ENCODE measurements at places on chromosomes 2 and 18.

GRCh38 chr2:113791697-113792590 is 35.5 kb upstream of the SLC35F5 start:
- no peak for DNase-seq

DNA sequence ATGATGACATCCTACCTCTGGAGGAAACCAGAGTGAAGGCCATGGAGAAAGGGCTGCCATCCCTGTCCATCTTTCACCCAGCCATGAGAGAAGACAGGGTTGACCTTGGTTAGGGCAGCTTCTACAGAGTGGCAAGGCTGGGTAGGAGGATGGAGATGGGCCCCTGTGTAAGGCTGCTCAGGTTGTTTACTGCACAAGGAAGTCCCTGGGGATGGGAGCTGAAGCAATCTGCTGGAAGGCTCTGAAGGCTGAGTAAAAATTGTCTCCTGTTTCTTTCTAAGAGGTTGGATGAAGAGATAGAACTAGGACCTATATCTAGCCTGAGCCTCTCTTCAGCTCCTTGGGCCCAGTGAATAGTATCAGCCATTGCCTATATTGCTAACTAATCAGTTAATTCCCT is 14.4 kb downstream of the ELMOD3 start:
- no peak for DNase-seq

GRCh38 chr18:59323931-59324622 is 5.6 kb upstream of the CPLX4 start:
- peak; percentile 60 for DNase-seq

DNA sequence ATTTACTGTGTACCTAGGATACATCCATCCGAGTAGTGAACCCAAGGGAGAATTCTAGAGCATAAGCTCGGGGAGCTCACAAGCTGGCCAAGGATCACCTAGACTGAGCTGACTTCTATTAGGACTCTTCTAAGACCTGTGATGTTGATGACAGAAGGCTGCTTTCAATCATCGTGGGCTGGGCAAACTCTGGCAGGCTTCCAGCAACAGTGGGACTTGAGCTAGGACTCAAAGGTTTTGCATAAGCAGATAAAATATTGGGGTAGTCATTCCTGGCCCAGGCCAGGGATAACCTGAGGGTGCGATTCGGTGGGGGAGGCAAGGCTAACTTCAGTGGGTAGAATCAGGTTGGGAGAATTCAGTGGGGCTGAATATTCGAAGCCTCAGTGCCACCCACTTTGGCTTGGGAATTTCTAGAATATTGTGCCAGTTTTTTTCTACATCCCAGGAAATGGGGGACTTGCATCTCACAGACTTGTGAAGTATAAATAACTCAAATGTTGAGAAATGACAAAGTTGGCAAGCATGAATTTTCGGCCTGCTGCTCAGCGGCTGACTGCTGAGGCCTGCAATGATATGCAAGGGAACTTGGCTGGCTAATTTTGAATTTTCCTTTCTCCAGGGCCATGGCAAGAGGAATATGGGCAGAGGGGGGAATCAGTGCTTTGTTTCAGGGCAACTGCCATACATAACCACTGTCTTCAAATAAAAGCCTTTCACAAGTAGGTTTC is 274.3 kb downstream of the PRKCE start:
- peak; percentile 48 for DNase-seq

DNA sequence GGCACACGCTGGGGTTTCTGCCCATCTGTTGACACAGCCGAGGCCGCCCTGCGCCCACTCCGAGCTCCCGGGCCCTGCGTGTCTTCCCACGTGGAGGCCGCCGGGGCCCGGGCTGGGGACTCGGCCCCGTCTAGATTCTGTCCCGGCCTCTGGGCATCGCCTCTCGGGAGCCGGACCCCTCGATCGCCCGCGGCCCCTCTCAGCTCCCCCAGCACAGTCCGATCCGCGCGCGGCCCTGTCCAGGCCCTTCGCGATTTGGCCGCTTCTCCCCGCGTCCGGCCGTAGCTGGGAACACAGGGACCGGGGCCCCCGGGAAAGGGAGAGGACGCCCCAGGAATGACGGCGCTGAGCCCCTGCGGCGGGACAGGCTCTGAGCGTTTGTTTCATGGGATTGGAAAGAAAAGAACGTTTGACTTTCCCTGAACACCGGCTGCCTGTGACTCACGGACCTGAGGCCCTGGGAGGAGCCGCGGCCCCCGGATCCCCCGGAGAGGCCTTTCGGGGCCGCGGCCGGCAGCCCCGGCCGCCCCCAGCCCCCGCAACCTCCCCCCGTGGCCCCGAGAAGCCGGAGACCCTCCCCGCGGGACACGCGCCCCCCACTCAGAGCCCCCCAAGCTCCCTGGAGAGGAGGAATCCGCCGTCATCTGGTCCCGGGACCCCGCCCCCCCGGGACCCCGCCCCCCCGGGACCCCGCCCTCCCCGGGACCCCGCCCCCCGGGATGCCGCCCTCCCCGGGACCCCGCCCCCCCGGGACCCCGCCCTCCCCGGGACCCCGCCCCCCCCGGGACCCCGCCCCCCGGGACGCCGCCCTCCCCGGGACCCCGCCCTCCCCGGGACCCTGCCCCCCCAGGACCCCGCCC is 62.7 kb upstream of the CTDP1 start:
- DNase-seq: no peak

GRCh38 chr18:45617284-45617683 is 2.0 kb downstream of the SLC14A2 start:
- no peak for DNase-seq

DNA sequence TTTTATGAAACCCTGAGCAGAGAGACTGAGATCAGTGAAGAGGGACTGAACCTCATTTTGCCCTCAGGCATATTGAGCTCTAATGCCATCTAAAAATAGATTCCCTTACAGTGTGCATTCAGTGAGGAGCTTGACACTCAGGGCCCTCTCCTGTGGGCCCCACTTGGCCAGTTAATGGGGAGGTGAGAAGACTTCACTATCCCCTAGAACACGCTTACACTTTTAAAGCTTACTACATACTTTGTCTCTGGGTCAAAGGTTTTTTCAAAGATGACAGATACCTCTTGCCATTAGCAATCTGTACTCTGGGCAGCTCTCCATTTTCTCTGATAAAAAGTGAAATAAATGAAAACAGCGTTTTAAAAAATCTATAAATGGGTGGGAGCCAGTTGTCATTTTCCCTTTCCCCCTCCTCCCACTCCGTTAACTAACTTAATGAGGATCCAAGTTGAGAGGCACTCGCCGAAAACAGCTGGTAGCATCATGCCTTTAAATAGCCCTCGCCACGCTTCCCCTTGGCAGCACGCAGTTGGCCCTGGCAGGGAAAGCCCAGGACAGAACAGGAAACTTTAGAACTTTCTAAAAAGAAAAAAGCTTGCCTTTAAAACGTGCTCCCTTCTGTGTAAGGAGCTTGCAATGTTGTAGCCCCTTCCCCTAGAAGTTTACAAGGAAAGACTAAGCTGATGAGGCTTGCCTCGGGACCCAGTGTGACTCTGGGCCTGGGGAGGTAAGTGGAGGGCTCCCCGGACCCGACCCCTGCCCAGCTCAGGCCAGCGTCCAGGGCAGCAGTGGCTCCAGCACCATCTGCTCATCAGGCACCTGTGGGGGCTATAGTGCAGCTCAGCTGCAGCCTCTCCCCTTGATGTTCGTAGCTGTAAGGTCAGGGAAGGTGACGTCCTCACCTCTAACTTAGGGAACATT is 58.8 kb upstream of the FOSL2 start:
- DNase-seq: no peak

DNA sequence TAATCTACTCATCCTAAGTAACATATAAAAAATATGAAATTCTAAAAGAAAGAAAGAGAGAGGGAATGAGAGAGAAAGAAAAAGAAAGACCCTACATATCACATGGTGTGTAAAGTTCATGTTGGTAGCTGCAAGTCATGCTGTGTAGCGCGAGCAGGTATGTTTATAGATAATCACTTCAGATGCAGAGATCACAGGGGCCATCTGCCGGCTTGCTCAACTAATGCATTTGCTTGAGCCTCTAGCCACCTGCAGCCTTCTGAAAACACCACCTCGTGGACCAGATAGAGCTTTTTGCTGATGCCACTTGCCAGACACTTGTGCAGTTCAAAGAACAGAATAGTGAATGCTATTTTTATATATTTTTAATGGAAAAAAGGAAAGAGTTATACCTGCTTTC is 37.6 kb downstream of the CDH7 start:
- DNase-seq: no peak

DNA sequence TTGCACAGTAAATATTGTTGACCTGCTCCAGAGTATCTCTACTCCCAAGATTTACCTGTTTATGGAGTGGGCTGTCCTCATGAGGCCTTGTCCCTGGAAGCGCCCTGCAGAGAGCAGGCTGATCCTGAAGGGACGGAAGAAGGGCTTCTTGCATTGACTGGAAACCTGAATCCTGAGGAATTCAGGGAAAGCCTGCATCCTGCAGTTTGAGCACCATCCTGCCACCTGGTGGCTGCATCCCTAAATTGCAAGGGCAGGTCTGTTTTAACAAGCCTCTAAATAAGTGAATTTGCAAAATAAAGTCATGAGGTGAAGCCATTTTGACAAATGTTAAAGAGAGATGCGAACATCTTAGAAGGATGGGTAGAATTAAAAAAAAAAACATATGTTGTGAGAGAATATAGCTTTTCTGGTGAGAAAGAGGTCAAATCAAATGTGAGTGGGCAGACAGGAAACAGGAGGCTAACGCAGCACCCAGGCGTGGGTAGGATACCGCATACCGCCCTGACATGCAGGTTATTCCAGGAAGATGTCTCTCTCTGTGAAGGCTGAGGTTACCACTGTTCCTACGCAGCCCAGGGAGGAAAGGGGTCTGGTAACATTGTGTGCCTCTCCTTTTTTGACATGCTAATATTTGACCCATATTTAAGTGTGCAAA is 754.9 kb downstream of the RNF144A start:
- no peak for DNase-seq

GRCh38 chr2:33372940-33373553 is 103.4 kb upstream of the RASGRP3 start:
- DNase-seq: peak; percentile 74

GRCh38 chr2:48459921-48460320 is 70.0 kb upstream of the STON1 start:
- DNase-seq: no peak

- DNase-seq: no peak
Observed at GRCh38 chr2:101823859-101824258, 126.4 kb downstream of the MAP4K4 start.
